Stromal cell of bone marrow (primary cell): ENCODE measurements at places on chromosomes 7 and 10.

DNA sequence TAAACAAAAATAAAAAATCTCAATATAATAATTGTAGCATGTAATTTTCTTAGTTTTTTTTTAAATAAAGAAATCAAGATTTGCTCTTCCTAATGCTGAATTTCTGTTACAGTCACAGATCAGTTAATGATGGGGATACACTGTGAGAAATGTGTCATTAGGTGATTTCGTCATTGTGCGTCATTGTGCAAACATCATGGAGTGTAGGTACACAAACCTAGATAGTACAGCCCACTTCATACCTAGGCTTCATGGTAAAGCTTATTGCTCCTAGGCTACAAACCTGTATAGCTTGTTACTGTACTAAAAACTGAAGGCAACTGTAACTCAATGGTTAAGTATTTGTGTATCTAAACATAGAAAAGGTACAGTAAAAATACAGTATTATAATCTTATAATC is 74.4 kb upstream of the LSM8 start:
- no peak for DNase-seq

DNA sequence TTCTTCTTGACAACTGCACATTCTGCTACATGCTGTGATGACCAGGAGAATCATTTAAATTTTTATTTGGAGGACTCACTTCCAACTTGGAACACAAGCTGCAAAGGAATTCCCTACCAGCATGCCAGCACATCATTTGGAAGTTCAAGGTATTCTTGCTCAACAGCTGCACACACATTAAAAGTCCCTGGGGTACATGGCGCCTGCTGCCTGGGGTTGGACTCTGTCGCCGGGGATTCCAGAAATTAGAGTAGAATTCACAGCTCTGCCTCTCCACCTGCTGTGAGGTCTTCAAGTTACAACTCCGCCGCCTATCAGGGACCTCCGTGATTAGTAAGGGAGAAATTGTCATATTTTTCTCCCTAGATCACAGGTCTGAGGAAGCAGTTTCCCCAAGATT is 1.1 kb downstream of the ZNF32 start:
- no peak for DNase-seq

DNA sequence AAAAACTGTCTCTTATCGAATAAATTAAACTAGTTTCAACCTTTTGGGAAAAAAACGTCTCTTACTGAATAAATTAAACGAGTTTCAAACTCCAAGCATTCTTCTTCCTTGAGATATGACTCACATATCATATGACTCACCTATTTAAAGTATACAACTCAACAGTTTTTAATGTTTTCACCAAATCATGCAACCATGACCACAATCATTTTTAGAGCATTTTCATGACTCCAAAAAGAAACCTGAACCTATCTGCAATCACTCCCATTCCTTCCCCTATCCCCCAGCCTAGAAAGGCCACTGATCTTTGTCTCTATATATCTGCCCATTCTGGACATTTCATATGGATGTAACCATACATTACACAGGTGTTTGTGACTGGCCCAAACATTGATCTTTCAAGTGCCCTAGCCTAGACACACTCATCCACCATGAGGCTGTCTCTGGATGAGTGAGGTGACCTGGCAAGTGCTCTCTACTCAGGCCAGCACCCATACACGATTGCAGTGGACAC is 115.3 kb downstream of the PIP4K2A start:
- peak; percentile 42 for DNase-seq

GRCh38 chr10:49274886-49275285 is 24.1 kb upstream of the C10orf71 start:
- no peak for DNase-seq

- no peak for DNase-seq
Measured at GRCh38 chr7:84136336-84136735, 58.3 kb downstream of the SEMA3A start.

DNA sequence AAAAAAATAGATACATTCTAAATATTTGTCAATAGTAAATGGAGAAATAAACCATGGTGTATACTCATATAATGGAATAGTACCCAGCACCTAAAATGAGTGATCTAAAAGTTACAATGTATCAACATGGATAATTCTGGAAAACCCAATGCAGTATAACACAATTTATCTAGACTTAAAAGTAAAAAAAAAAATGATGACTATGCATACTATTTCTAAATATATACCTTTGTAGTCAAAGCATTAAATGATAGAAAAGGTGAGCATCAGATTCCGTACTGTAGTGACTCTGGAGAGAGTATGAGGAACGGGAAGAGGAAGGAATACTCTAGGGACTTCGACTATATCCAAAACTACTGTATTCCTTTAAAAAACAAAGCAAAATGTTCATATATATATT is 115.2 kb upstream of the CDCA7L start:
- no peak for DNase-seq

- DNase-seq, result no peak
Measured at GRCh38 chr10:125037145-125037877, 95.4 kb downstream of the ZRANB1 start.

DNA sequence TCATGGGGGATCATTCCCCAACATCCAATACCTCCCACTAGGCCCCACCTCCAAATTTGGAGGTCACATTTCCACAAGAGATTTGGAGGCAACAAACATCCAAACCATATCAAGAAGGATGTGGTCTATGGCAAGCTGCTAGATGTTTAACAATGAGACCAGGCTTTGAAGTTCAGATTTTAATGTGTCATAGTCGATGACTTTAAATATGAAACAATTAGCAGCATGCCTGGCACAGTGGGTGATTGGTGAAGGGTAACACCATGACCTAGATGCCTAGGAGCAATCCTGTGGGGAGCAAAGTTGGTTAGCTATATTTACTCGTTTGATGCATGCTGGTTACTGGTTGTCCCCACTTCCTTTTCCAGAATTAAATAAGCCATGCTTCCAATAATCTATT is 356.4 kb upstream of the VWC2 start:
- DNase-seq, result no peak

GRCh38 chr10:28151636-28152035 is 151.2 kb downstream of the MPP7 start:
- no peak for DNase-seq

- DNase-seq, result peak; percentile 99
Measured at GRCh38 chr10:77350711-77351119, 286.9 kb downstream of the KCNMA1 start.

GRCh38 chr10:71347587-71348395 is 28.7 kb downstream of the SLC29A3 start:
- no peak for DNase-seq

- DNase-seq, result no peak
Measured at GRCh38 chr10:79061441-79062315, 7.1 kb upstream of the ZMIZ1 start.

DNA sequence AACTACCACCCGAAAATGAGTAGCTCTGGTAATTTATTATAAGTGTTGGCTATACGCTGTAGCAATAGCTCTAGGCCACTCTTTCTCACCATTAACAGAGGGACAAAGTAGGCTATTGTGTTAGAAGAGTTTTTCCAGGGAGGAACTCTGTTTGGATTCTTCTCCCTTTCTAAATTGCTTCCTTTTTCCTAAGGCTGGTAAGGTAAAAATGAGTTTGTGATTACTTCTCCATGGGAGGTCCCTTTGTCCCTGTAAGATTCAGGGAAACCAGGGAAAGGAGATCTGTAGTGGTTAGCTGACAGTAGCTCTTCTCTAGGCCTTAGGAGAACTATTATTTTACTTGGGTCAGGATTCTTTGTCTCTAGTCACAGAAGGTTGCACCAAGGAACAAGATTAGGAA is 23.2 kb upstream of the SEMA3E start:
- no peak for DNase-seq

DNA sequence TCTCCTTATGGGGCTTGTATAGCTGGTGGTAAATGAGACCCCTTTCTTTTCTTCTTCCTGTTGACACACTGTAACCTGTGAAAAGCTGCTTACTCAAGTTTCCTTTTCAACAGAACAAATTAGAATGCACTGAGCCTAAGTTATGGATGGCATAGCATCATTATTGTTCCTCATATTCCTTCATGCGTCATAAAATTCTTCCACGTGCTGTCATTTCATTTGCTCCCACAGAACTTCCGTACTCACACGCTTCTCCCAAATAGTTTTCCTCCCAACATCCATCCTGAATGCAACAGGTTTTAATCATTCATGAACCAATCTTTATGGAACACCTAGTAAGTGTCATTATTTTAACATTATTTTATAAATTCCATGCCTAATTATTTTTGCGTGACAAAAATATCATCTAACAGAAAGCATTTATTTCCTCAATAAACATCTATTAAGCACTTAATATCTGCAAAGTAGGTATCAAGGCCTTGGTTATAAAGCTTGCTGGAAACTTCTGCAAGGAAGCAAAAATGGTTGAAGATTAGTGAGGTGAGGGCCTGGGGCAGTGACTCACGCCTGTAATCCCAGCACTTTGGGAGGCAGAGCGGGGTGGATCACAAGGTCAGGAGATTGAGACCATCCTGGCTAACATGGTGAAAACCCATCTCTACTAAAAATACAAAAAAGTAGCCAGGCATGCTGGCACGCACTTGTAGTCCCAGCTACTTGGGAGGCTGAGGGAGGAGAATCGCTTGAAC is 18.9 kb upstream of the SEPTIN7 start:
- DNase-seq, result no peak

GRCh38 chr10:91381257-91381891 is 28.8 kb upstream of the HECTD2 start:
- DNase-seq, result no peak

- peak; percentile 48 for DNase-seq
Measured at GRCh38 chr10:48199580-48200377, 74.7 kb downstream of the FRMPD2 start.

GRCh38 chr7:22127835-22128527 is 182.3 kb upstream of the CDCA7L start:
- DNase-seq, result no peak

GRCh38 chr10:103828587-103829197 is 26.7 kb downstream of the SH3PXD2A start:
- no peak for DNase-seq

- DNase-seq, result no peak
Measured at GRCh38 chr7:159068893-159069448, 75.7 kb downstream of the VIPR2 start.

GRCh38 chr7:27164045-27164366 is 1.3 kb downstream of the HOXA9 start:
- no peak for DNase-seq

DNA sequence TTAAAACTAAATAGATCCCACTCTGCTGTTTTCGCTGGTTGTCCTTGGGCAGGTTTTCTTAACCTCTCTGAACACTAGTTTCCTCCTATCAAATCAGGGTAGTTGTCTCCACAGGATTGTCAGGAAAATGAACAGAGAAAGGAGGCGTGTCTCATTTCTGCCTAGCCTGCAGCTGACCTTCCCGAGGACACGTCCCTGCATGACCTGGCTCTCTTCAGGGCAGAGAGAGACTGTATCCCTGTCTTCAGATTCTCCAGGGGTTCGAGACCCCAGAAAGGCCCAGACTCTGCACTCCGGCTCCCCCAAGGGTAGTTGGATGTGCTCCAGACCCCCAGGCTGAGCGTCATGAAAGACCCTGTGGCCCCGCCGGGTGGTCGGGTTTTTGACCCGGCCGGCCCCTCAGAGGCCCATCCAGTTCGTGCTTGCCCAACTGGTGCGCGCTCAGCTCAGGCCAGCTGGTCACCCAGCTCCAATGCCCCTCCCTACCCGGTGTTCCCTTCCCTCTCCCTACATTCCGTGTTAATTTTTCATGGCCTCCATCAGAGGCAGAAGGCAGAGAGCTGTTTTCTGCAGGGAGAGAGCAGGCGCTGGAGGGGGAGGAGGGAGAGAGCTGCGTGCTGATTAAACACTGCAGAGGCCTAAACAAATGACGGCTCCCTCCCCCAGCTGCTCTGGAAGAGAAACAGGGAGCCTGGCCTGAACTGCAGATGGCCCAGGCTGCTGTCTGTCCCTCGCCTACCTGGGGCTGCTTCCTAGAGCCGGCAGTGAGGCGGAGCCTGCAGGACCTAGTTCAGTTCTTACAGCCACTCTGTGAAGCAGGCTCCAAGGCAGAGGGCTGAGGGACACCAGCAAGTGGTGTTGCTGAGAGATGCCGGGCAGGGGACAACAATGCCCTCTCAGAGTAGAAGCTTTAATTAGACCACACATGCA is 86.2 kb upstream of the PPIF start:
- no peak for DNase-seq

DNA sequence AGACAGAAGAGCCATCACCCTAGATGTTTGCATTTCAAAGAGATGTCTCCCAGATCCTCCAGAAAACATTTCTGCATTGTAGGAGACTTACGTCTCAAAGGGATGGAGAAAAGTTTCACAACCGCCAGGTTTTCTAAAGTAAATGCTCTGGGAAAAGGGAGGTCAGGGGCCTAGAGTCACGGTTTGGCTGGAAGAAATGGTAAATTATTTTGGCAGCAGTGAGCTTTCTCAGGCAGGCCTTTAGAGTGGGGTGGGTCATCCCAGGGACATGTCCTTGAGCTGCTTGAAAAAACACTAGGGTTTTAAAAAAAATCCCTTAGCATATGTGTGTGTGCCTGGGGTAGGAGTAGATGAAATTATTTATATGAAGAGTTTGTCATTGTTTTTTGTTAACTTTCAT is 728.8 kb downstream of the TYW1 start:
- no peak for DNase-seq

- DNase-seq, result no peak
Measured at GRCh38 chr7:42617806-42618457, 293.9 kb downstream of the C7orf25 start.

DNA sequence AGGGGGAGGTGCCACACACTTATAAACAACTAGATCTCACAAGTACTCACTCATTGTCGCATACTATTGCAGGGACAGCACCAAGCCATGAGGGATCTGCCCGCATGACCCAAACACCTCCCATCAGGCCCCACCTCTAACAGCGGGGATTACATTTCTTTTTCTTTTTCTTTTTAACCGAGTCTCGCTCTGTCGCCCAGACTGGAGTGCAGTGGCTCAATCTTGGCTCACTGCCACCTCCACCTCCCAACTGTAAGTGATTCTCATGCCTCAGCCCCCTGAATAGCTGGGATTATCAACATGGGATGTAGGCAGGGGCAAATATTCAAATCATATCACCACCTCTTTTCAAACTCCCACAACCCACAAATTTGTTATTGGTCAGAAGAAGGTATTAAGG is 76.7 kb downstream of the SKAP2 start:
- DNase-seq, result no peak

DNA sequence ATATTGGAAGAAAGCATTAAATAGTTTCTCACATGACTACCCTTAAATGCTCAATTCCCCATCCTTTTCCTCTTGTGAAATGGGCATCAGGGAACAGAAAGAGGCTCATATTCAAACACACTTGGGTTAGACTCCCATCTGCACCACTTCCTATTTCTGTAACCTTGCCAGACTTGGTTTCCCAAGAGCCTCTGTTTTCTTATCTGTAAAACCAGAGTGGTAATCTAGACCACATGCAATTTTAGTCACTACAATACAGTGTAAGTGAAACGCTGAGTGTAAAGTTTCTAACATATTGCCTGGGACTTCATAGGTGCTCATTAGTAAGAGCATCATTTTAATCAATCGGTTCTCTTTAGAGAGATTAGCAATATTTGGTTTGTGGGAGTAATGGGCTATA is 136.3 kb downstream of the SORCS1 start:
- DNase-seq, result no peak
